ENCODE measurements at places on chromosomes 1 and 21.

DNA sequence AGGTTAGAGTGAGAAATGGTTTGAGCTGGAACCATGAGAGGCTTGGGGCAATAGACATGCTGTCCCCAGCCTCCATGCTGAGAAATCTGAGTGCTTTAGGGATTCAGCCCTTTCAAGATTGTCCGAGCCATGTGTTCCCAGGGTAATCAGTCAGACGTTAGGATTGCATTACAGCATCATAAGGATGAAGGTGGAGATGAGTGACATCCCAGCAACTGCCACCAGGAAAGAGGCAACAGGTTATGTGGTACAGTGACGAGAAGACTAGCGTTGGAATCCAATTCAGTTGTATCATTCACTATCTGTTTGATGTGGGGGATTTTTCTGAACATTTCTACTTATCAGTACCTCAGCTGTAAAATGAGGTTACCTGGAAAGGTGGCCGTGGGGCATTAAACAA, 1.7 kb downstream of the CAMK1G start:
- DNase-seq = no peak

DNA sequence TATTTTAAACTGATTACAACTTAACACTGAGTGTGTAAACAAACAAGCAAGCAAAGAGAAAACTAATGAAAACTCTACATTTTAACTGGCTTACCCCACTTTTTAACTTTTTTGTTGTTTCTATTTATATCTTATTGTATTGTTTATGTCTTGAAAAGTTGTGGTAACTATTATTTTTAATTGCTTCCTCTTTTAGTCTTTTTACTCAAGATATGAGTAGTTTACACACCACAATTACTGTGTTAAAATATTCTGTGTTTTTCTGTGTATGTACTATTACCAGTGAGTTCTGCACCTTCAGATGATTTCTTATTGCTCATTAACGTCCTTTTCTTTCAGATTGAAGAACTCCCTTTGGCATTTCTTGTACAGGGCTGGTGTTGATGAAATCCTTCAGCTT, 4.7 kb upstream of the HHAT start:
- DNase-seq = no peak

GRCh38 chr1:78799926-78800325, 150.3 kb downstream of the IFI44 start:
- no peak for DNase-seq

- no peak for DNase-seq
These were observed 188.3 kb upstream of the ZRANB2 start for GRCh38 chr1:71269179-71269578.

GRCh38 chr1:40944841-40945430, 34.6 kb upstream of the CTPS1 start:
- no peak for DNase-seq

DNA sequence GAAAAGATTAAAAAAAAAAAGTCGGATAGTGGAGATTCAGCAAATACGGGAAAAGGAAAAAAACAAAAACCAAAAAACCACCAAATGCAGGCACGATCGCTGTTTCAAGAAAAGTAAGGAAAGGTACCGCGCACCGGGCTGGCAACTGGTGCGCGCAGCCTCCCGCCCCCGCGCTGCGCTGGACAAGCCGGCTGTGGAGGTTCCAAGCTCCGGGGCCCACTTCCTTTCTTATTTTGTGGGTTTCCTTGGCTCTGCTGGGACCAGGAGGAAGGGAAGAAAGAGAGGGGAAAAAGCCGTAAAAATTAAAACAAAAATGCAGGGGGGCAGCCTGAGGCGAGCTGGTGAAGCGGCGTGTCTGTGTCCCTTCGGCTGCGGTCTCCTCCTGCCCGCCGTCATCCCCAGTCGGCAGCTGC, 233 bp downstream of the ADAMTS5 start:
- no peak for DNase-seq

DNA sequence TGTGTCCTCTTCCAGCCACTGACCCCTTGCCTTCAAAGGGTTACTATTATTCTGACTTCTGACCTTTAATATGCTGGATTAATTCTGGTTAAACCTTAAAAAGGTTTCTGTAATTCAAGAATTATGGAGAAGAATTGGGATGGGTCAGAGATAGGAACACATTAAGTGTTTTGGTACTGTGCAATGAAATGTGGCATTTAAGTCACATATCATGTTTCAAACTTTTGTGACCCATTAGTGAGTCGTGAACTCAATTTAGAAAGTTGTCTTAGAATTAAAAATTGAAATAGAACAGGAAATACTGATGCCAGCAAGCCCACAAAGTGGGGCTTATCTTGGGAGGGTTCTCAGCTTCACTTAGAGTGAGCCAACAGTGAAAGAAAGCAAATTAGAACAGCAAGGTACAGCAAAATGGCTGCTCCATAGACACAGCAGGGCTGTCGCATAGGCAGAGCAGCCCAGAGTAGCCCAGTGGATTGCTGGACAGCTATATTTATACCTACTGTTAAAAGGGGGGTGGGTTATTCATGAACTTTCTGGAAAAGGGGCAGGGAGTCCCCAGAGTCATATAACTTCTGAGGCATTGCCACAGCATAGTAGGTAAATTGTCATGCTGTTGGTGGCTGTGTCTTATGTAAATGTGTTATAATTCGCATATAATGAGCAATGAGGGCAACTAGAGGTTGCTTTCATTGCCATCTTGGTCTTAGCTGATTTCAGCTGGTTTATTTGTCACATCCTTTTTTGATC, 10.5 kb downstream of the SCP2 start:
- no peak for DNase-seq

- no peak for DNase-seq
These were observed 24.9 kb downstream of the SOAT1 start for GRCh38 chr1:179318491-179318890.

- DNase-seq = no peak
These were observed 89.0 kb downstream of the UBE2U start for GRCh38 chr1:64292399-64292798.

DNA sequence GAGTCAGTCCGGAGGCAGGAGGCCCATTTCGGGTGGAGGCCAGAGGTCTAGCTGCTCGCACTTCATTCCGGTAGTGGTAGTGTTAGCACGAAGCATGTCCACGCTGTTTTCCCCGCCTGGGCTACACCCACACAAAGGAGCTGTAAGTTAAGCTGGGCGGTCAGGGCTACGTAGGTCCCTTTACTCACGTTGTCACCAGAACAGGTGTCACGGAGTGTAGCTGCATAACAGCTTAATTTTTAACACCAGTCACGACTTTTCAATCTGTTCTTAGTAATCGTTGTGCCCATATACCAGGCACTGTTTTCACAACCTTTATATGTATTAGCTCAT, 15.6 kb downstream of the HLX start:
- DNase-seq = no peak

DNA sequence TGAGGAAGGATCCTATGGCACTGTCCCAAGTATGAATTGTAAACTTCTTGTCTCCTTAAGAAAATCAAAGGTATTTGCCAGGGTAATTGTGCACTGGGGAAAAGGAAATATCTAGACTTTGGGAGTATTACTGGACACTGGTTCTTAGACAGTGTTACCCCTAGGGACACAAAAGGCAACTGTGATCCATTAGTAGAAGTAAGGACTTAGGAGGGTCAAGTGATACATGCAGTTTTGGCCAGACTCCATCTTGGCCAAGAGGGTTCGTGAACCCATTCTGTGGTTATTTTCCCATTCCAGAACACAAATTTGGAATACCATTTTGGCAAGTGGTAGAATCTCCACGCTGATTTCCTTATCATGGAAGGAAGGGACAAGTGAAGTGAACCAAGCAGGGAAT, 98.1 kb downstream of the TM2D1 start:
- no peak for DNase-seq

DNA sequence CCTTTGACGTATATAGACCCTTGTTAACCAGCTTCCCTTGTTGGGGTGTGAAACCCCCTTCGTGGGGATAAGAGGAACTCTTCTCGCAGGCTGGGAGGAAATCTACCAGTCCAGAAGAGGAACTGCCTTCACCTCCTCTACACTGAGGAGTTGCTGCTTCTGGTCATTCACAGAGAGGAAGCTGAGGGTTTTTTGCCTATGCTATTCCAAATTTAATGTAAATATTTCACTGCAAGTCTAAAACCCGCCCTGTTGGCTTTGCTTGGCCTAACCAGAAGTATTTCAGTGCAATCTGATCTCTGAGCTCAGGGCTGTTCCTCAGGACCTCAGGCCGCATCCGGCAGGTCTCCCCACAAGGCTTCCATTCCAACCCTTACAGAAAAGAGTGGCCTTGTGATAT, 150.1 kb downstream of the HIVEP3 start:
- no peak for DNase-seq

DNA sequence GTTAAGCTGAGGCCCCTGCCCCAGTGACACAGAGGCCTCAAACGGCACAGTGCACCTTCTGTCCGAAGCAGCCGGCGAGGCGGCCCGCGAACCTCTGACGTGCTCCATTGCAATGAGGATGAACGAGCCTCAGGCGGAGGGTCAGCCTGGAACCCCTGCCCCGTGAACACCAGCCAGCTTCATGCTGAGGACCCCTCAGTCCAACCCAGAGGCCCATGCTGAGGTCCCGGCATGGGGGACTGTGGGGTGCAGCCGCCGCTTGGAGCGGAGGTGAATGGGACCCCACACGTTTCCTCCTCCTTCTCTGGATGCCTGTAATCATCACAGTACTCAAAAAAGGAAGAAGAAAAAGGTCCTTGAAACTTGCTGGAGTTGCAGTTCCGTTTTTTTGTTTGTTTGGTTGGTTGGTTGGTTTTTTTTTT, 62.1 kb downstream of the PRKCZ start:
- DNase-seq = no peak

- DNase-seq = peak; percentile 25
These were observed 959 bp downstream of the CD58 start for GRCh38 chr1:116569776-116570357.

GRCh38 chr1:43836267-43836951, 97.2 kb upstream of the ARTN start:
- DNase-seq = peak; percentile 15

DNA sequence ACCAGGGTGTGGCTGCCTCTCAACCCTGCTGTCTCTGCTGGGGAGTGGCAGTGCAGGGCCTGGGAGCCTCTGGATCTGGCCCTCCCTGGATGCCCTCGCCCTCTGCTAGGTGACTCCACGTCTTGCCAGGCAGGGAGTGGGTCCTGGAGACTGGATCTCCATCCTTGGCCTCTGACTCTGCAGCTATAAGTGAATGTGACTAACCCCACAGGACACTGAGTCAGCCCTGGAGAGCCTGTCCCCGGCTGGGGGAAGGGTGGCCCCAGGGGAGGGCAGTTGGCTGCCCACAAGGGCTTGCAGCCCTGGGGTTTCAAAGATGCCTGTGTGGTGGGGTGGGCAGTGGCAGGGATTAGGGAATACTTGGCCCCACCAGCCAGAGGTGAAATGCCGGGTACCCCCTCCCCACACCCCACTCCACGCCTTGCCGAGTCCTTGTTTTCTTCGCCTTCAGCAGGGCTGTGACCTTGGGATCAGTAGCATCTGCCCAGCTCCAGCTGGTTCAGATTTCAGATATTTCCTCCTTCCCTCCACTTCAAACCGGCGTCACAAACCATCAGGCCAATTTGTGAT, 1.9 kb upstream of the MYBPH start:
- no peak for DNase-seq

DNA sequence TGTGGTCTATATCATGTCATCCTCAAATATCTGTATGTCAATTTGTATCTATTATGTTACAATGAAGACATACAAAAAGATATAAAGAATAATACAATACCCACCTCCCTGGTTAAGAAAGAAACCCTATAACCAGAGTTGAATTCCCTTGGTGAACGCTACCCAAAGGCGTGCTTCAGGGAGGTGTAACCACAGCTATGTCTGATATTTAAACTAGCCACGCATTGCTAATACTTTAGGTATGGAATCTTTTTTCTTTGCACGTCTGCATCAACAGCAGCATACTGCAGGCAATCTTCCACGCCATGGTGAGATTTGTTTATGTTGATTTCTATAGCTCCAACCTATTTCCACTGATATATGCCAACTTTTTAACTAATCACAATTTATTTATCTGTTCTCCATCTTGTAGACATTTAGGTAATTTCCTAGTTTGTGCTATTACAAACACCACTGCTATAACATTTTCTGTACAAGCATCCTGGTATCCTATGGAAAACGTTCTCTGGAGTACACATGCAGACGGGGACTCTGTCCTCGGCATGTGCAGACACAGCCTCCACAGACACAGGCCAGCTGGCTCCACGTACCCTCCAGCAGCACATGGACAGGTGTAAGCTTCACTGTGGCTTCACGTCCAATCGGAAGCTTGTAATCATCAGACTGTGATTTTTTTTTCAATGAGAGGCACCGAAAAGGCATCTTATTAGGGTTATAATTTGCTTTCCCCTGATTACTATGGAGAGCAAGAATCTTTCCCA, 58.5 kb downstream of the HSF2BP start:
- DNase-seq = no peak

- DNase-seq = no peak
These were observed 13.9 kb upstream of the ADAR start for GRCh38 chr1:154621875-154622274.

DNA sequence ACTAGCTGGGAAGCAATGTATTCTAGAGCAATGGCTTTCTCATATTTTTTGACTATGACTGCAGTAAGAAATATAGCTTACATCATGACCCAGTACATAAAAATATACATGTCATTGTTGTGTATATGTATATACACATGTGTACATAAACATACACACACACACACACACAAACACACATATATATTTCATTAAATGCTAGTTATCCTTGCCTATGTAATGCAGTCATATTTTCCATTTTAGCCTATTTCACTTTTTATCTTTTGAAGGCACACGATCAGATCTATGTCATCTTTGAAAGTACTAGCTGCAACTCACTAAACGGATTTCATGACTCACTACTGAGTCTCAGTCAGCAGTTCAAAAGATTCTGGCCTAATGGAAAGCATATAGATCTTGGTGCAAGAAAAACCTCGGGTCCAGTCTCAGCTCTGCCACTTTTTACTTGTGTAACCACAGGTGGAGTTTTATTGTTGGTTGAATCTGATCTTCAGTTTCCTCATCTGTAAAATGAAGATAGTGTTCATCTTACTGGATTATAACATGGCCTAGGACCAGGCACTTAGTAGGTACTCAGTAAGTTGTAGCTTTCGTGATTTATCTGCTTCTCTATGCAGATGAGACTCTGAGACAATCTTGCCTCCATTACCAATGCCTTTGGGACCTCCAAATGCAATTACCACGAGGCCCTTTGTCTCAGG, 325.6 kb downstream of the RRAGC start:
- no peak for DNase-seq

GRCh38 chr1:241611063-241611462, 29.1 kb downstream of the CHML start:
- DNase-seq = no peak

GRCh38 chr1:30000266-30000665, 723.1 kb downstream of the MATN1 start:
- no peak for DNase-seq

- DNase-seq = no peak
These were observed 24.6 kb downstream of the NTPCR start for GRCh38 chr1:232974971-232975370.

DNA sequence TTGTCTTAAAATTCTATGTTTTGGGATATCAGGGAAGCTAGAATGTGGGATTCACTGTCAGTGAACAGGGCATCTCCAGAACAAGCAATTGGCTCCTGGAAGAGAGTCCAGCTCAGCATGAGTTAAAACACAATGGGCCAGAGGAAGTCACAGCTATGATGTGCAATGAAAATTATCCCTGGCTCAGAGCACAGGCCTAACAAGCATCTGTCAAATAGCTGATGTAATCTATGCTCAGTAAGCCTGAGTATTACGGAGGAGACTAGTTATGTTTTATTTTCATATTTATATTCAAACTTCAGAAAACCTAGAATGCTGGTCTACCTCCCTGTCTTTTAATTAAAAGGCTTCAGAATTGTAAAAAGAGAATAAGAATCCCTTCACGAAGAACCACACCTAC, 41.6 kb downstream of the PARP1 start:
- DNase-seq = no peak

Measured in stimulated activated CD8-positive, alpha-beta memory T cell treated with anti-CD3 and anti-CD28 coated beads, Interleukin-4, amount 100 ng/mL, for 1 hour (primary cell).